ENCODE measurements at places on chromosomes 4 and X.
A peak's percentile ranks its signal among the peaks of the same experiment; 100 is the strongest.

DNA sequence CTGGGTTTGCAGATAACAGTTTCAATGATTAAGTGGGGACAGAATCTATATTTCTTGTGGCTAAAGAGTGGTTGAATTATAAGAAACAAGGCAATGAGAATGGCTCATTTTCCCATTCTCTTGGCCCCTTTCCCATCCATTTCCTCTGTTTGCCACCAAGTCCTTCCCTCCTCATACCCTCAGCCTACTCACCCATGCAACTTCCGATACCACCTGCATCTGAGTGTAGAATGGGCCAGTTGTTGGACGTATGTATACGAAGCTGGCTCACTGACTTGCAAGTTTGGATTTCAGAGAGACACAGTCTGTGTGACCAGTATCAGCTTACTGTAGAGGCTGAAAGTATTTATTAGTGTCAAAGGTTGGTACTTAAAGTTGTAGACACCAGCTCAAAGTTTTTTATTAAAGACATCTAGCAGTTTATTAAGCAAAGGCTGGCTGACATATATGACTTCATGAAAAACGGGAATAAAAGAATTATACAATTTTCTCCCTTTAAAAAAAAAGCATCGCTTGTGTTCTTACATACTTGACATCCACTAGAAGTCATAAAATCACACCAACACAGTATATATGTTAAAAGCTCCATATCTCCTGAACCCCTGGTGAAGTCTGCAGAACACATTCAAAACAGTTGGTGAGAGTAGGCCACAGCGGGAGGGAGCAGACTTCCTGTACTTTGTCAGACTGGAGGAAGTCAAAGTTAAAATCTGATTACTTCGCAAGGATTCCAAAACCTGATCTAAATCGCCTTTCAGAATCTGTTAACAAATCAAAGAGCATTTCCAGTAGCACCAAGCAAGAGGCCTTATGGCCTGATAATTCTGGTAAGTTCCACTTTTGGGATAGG is 22.4 kb upstream of the STIM2 start:
- DNase-seq, result no peak

DNA sequence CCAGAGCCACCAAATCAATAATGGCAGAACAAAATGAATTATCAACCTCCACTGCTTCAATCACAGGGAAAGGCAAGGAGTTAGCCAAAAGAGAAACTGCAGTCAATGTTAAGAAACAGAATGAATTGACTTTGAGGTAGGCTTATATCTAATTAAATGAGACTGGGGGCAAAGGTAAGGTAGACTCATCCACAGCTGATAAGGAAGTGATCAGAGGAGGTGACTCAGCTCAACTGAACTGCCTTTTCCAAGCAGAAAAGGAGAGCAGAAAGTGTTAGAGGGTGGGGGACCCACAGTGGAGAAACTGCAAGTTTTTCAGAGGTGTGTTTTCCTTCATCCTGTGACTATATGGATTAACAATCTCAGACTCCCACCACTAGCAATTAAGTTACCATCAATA is 345.8 kb upstream of the PPARGC1A start:
- DNase-seq, result no peak

GRCh38 chrX:154727418-154727817 is 23.5 kb downstream of the GAB3 start:
- DNase-seq, result no peak

- DNase-seq, result no peak
Measured at GRCh38 chr4:166042510-166043055, 169.5 kb downstream of the TLL1 start.

DNA sequence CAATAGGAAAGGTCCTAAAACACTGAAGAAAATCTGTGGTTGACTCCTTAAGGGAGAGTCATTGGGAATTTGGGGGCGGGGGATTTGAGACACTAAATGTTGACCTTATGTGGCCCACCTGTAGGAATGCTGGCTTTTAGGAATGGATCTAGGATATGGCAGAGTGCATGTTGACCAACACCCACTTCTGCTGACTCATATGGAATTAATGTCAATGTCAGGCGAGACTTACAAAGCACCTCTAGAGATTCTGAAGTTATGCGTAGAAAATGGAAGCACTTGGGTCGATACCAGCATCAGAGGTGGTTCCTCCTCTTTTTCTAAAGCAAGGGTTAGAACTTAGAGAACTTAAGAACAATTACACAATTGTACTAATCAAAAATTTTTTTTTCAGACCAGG is 100.6 kb upstream of the CBR4 start:
- no peak for DNase-seq

DNA sequence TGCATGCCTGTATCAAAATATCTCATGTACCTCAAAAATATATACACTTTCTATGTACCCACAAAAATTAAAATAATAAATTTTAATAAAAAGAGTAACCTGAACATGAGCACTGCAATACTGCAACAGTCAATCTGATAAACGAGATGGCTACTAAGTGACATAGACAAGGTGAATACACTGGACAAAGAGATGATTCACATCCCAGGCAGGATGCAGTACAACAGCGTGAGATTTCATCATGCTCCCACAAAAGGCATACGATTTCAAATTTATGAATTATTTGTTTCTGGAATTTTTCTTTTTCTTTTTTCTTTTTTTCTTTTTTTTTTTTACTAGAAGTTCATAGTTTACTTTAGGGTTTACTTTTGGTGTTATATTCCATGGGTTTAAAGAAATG is 12.2 kb upstream of the FGF16 start:
- no peak for DNase-seq

DNA sequence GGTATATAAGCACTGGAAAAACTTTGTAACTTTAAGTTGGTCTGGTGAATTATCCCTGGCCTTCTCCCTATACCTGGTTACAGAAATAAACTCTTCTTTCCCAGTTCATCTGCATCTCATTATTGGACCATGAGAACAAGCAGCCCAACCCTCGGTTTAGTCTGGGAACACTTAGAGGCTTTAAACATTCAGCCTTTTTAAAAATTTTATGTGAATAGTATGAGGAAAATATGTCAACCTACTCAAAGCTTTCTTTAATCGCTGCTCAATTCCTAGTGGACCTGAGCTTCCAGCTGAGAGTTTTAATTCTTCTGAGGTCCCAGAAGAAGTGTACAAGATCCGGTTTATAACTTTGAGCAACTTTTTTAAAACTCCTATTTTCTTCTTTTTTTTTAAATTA is 358.6 kb upstream of the NOCT start:
- DNase-seq, result no peak

- DNase-seq, result no peak
Measured at GRCh38 chr4:76492055-76492454, 57.0 kb downstream of the SHROOM3 start.

- no peak for DNase-seq
Measured at GRCh38 chr4:165124488-165124887, 11.8 kb upstream of the TMEM192 start.

GRCh38 chrX:150841456-150842197 is 56.8 kb downstream of the CD99L2 start:
- no peak for DNase-seq

- no peak for DNase-seq
Measured at GRCh38 chr4:789571-790465, 36.1 kb downstream of the CPLX1 start.

GRCh38 chrX:150036181-150036580 is 97.9 kb upstream of the EOLA2 start:
- no peak for DNase-seq

- DNase-seq, result no peak
Measured at GRCh38 chr4:101229116-101229515, 118.2 kb downstream of the PPP3CA start.

DNA sequence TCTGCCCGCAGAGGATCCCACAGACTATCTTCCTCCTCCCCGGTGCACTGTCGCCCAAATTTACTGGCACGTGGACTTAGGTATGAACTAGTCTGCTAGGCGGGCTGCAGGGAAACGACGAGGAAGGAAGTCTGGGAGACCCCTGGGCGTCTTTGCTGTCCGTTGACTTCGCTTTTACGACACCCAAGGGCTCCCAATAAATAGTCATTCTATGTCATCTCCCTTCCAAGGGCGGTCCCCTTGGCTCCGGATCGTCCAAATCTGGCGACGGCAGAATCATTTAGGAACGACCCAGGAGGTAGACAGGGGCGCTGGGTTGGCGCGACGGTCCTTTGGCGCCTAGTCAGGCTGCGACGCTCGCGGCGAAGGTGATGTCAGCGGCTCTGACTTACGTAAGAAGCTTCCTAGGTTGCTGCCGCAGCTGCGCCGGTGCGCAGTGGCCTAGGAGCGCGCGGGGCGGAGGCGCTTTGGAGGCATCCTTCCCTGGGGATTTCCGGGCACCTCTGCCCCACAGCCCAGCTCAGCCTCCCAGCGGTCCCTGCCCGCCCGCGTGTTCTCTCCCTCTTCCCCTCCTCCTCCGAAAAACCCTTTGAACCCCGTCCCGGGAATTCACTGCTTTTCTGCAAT is 2.2 kb downstream of the NHS start:
- DNase-seq, result peak; percentile 0

GRCh38 chr4:38364383-38364963 is 299.5 kb upstream of the KLF3 start:
- DNase-seq, result no peak

DNA sequence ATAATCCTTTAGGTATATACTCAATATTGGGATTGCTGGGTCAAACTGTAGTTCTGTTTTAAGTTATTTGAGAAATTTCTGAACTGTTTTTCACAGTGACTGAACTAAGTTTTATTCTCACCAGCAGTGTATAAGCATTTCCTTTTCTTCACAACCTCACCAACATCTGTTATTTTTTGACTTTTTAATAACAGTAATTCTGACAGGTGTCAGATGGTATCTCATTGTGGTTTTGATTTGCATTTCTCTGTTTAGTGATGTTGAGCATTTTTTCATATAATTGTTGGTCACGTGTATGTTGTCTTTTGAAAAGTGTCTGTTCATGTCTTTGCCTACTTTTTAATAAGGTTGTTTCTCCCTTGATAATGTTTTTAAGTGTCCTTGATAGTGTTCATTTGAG is 112.6 kb downstream of the LINC00632 start:
- no peak for DNase-seq

DNA sequence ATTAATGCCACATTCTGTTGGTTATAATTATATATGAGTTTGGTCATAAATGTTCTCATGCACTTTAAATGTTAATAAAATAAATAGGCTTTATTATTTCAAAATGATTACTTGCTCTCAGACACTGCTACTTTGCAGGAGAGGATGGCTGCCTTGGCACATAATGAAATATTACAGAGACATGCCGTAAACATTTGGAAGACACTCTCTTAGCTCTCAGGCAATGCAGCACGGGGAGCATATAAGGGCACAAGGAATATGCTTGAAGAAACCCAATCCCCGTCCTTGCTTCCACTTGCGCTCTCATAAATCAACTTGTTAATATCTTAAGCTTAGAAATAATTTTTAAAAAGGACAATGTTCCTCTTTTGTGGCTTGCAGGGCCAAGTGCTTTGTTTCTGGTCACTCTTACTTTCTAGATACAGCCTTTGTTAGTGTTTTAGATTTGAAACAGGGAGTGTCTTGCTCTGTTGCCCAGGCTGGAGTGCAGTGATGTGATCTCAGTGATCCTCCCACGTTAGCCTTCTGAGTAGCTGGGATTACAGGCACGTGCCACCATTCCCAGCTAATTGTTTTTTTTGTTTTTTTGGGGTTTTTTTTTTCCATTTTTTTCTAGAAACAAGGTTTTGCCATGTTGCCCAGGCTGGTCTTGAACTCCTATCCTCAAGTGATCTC is 445.0 kb downstream of the SPRY1 start:
- DNase-seq, result no peak

DNA sequence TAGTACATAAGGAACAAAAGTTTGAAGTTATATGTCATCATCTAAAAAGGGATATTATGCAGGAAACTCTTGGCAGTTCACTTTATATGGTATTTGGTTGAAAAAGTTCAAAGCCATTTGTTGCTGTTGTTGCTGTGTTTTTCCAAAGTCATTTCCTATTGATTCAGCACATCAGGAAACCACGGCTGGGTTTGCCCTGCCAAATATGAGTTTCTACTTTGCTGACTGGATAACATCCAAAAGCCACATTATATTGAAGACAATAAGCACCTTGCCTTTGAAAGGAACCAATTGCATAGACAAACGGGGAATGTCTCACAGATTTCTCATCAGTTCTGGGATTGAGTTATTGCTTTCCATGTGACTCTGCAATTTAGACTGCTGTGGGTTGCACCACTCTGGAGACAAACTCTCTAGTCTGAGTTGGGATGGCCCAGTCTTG is 206.1 kb downstream of the SLC39A8 start:
- DNase-seq, result no peak

GRCh38 chr4:19380600-19380999 is 871.1 kb upstream of the SLIT2 start:
- no peak for DNase-seq

DNA sequence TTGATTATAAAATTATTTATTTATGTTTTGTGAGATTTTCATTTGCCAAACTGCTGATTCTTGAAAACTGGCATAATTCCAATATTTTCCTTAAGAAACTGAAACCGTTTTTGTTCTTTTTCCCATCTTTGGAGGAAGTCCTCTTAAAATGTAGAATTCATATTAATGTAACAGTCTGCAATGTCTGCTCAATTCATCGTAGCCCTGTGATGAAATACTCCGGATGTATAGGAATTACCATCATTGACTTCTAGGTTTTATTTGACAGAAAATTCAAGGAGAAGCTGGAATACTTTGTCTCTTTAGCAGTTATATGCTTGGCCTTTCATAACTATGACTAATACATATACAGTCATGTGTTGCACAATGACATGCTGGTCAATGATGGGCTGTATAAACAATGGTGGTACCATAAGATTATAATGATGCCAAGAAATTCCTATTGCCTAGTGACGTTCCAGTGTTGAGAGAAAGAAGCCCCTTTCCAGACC is 185.0 kb upstream of the GPRIN3 start:
- DNase-seq, result no peak

DNA sequence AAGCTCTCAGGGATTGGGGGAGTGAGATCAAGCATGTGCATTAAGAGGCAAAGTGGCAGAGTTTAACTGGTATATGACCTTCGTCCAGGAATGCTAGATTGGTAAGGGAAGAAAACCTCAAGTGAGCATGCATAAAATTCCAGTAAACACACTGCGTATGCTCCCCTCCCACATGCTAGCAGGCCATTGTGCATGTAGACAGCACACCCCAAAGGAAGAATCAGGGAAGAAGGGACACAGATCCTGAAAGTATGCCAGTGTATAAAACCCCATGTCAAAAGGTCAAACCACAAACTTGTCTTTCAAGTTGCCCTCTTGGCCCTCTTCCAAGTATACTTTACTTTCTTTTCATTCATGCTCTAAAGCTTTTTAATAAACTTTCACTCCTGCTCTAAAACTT is 405.2 kb upstream of the CNKSR2 start:
- no peak for DNase-seq

- no peak for DNase-seq
Measured at GRCh38 chr4:41857226-41857641, 78.0 kb upstream of the TMEM33 start.

GRCh38 chr4:16196482-16197393 is 29.5 kb downstream of the TAPT1 start:
- no peak for DNase-seq

DNA sequence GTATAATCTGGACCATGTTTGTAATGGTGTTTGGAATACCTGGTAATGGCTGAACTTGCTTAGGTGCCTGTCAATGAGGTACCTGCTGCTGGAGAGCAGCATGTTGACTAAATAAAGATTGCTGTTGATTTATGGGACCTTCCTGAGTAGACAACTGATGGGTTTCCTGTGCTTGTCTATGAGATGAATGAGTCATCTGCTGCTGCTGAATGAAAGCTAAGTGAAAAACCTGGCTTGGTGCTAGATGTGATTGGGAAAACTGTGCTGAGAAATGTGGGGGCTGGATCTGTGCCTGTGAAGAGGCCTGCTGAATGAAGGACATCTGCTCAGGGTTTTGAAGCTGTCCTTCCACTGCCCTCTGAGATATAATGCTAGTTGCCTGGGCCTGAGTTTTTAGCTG is 69.6 kb downstream of the WNK3 start:
- no peak for DNase-seq

GRCh38 chr4:138650929-138651448 is 364.6 kb upstream of the NOCT start:
- DNase-seq, result no peak

All from activated T-cell treated with anti-CD3 and anti-CD28 coated beads for 24 hours (primary cell).